ENCODE measurements at places on chromosomes 3 and 15.

GRCh38 chr3:445960-446359 is 249.4 kb downstream of the CHL1 start:
- DNase-seq = no peak

- DNase-seq = no peak
These were observed 195.4 kb downstream of the KLF13 start for GRCh38 chr15:31522028-31522427.

DNA sequence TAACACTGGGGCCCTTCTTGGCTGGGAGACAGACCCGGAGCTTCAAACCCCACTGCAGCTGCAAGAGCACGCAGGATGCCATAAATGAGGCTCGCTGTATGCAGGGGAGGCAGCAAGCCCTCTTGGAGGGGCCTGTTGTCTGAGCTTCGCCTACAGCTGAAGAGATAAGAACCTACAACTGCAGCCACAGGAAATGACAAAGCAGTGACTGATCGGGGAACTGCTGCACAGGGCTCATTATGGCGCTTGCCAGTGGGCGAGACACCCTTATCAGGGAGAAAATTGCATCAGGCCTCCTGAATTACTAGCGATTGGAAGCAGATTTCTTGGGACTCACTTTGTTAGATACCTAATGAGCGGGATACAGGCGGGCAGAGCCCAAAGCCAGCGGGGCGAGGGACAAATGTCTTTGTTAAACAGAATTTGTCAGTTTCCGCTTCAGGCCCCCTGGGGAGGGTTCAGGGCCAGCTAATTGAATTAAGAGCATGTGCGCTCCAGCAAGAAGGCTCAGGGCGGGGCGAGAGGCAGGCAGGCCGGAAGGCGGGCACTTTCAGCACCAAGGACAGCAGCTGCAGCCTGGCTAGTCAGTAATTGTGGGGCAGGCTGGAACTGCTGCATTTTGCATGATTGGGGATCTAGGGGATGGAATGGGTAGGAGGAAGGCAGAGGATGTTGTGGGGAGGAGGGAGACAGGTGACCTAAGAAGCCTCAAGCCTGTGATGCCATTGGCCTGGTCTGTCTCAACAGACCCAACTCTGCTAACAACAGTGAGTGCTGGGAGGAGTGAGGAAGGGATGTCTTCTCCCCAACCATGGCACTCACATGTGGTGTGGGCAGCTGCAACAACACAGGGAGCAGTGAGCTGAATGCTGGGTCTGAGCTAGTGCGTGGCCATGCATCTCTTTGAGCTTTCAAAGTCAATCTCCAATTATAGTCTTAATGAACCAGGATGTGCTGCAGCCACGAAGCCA is 55.3 kb downstream of the CCDC33 start:
- DNase-seq = peak; percentile 67

- no peak for DNase-seq
These were observed 1095.7 kb downstream of the IGSF11 start for GRCh38 chr3:117938974-117939373.

DNA sequence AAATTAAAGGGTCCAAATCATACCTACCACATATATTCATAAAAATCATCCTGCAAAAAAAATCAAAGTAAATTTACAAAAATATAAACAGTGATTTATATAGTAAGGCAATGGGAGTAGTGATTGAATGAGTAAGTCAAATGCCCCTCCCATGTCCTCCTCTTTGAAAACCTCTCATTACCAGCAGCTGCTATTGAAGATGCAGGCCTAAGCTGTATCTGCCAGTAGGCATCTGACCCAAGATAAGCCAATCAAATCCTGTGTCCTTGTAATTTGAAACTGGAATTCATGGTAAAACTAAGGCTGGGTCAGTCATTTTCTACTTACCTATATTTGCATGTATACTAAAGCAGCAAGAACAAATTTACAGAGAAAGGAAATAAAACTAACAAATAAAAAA is 60.4 kb upstream of the POU1F1 start:
- DNase-seq = no peak

- DNase-seq = no peak
These were observed 1031.7 kb upstream of the CFAP20DC start for GRCh38 chr3:60081381-60082095.

- DNase-seq = no peak
These were observed 120.7 kb downstream of the MBNL1 start for GRCh38 chr3:152389316-152389934.

DNA sequence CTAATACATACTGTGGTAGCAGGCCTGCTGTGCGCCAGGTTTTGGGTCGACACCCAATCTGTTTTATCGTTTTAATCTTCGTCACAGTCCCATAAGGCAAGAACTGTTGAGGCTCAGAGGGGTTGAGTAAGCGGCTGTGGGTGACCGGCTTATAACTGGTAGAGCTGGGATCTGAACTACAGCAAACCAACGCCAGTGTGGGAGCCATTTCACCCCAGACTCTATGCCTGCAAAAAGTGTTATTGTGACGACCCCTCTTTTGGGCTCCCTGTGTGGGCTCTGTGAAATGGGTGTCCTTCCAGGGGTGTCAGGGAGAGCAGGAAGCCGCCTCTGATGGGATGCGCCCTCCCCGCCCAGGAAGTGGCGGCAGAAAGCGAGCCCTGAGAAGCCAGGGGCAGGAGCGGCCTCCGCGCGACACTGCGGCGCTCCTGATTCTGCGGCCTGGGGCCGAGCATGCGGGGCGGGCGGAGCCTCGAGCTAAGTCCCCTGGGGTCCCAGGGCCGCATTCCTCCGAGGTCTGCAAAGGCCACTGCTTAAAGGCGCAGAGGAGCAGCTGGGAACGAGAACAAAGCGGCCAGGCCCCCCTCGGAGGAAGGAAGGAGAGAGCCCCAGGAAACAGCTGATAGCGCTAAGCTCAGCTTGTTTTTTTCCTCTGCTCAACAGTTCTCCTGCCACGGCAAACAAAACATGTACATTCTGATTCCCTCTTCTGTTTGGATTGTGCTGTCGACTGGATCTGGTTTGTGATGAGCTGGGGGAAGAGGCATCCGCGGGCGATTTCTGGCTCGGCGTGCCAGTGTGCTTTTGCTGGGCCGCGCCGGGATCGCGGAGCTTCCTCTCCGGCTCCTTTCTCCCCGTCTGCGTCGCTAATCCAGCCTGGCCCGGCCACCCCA is 33.9 kb downstream of the GRK7 start:
- DNase-seq = peak; percentile 21

DNA sequence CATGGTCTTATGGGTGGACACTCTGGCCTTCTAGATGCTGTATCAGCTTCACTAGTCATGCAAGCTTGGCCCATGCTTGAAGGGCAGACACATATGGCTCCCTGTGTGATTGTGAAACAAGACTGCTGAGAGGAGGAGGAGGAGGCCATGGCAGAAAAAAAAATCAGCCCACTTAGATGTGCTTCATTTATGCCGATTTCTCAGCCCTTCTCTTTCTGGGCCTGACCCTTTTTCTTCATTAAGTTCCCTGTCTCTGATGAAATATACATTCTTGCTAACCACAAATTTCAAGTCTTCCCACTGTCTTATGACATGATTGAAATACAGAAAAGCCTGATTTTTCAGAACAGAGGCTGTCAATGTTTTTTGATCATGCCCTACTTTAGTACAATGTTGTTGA is 213.0 kb upstream of the FEZF2 start:
- no peak for DNase-seq

GRCh38 chr3:143951351-143951971 is 20.2 kb upstream of the DIPK2A start:
- DNase-seq = no peak

- no peak for DNase-seq
These were observed 13.9 kb upstream of the SYNM start for GRCh38 chr15:99090938-99091337.

- DNase-seq = no peak
These were observed 44.5 kb downstream of the NCEH1 start for GRCh38 chr3:172666181-172666872.

GRCh38 chr15:48695827-48696573 is 50.5 kb upstream of the FBN1 start:
- no peak for DNase-seq

GRCh38 chr3:108017587-108017986 is 73.2 kb downstream of the CD47 start:
- DNase-seq = no peak

DNA sequence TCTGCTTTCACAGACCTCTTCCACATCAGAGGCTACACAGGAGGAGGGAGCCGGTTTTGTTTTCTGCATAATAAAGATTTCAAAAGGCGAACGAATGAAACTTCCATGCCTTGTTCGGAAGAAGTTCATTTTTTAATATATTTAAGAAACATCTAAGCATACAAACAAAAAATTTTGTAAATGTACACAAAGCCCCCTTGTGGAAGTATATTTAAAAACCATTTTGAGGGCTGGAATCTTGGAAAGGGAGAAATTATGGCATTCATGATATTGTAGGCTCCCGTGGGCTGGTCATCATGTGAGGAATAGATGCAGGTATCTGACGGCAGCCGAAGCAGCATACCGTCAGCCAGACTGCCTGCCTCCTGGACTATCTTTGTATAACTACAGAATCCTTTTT is 90.4 kb downstream of the MECOM start:
- DNase-seq = no peak

- no peak for DNase-seq
These were observed 39.1 kb upstream of the LIPC start for GRCh38 chr15:58392611-58393161.

All from stimulated activated CD8-positive, alpha-beta memory T cell treated with anti-CD3 and anti-CD28 coated beads, Interleukin-4, amount 100 ng/mL, for 24 hours (primary cell).